Midbrain (tissue), 1 donor: ENCODE measurements at places on chromosomes 13 and 19.

DNA sequence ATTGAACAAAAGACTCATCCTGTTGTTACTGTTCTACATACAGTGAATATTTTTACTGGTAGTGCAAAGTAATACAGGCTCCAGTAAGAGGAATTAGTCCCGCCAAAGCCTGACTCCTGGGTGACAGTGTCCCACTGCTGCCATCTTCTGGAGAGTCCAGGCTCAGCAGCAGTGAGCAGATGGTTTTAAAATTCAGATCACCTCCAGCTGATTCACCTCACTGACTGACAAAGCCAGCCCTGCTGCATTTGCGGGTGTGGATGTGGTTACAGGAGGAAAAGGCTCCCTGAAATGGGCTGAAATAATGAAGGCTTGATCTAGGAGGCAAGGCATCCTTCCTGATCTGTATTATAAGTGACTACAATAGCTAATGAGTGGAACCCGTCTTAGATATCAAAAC, 18.3 kb downstream of the PABPC3 start:
- DNase-seq, result peak; percentile 84

GRCh38 chr19:51421229-51422052, 4.0 kb upstream of the SIGLEC10 start:
- no peak for DNase-seq

- DNase-seq, result peak; percentile 4
Measured at GRCh38 chr19:47032171-47032811, 12.7 kb downstream of the NPAS1 start.

- DNase-seq, result no peak
Measured at GRCh38 chr13:25692099-25692498, 320.3 kb downstream of the ATP8A2 start.

DNA sequence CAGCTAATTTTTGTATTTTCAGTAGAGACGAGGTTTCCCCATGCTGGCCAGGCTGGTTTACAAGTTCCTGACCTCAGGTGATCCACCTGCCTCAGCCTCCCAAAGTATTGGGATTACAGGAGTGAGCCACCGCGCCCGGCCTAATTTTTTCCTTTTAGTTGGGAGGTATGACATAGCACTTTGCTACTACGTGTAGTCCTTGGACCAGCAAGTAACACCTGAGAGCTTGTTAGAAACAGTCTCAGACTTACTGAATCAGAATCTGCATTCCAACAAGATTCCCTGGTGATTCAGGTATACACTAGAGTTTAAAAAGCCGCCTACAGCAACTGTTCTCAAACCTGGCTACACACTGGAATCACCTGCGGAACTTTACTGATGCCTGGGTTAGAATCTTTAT, 1.8 kb upstream of the FARP1 start:
- DNase-seq, result no peak

- DNase-seq, result no peak
Measured at GRCh38 chr13:53013113-53013512, 15.5 kb upstream of the OLFM4 start.

DNA sequence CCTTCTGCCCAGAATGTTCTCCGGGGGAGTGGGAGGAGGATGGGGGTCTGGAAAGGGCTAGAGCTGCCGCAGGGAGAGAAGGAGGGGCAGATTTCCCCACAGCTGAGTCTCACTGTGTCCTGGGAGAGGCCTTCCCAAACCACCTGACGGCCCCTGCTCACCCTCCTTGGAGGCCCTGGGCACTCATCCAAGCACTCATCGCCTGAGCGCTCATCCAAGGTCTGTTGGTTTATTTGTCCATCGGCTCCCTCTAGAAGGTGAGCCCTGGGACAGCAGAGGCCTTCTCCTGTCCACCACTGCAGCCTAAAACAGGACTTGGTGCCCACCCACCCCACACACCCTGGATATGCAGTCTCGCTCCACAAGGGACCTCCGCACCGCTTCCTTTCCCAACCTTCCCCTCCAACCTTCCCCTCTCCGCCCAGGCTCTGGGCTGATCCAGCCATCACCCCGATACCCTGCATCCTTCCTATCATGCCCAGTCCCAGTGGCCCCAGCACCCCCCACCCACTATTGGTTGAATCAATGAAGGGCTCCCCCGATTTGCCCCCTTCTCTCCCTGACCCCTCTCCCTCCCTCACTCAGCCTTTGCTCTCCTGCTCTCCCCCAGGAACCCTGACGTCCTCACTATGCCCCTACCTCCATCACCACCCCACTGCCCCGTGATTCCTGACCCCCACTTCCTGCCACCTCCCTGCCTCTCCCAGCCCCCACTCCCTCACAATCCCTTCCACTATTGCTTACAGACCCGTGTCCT, 1.7 kb downstream of the UBXN6 start:
- peak; percentile 41 for DNase-seq

- DNase-seq, result no peak
Measured at GRCh38 chr19:29796173-29796573, 15.6 kb upstream of the CCNE1 start.

GRCh38 chr19:52626915-52627314, 11.2 kb downstream of the ZNF83 start:
- DNase-seq, result no peak

DNA sequence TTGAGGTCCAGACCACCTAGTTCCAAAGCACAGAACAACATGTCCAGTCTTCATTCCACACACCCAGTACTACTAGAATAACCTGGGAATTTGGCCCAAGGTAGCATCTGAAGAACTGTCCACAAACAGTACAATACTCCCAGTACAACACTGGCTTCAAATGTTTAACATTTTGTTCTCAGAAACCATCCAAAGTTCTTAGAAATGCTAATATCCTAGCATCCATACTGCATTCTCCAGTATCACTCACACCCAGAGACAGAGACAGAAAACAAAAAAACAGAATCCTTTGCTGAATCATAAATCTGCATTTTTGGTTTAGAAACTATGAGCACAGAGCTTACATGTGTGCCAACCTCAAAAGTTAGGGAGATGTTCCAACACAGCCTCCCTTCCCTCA, 490.8 kb downstream of the FOXO1 start:
- DNase-seq, result no peak

GRCh38 chr19:45376045-45376724, 5.8 kb upstream of the ERCC2 start:
- no peak for DNase-seq

DNA sequence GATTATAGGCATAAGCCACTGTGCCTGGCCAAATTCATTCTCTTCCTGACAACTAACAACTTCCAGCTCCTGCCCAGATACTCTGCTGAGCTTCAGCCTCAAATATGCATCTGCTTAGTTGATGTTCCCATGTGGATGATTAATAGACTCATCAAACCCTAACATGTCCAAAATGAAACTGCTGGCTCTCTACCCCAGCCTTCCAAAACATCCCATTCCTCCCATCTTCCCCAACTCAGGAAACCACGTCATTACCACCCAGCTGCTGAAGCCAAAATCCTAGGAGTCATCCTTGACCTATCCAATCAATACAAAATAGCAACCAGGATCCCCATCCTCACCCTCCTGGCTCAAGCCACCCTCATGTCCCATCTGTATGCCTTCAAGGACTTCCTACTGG, 20.9 kb downstream of the POU2F2 start:
- no peak for DNase-seq

- DNase-seq, result no peak
Measured at GRCh38 chr19:2612619-2613249, 89.8 kb downstream of the GNG7 start.

- DNase-seq, result no peak
Measured at GRCh38 chr13:113794086-113794485, 35.1 kb downstream of the TMEM255B start.

DNA sequence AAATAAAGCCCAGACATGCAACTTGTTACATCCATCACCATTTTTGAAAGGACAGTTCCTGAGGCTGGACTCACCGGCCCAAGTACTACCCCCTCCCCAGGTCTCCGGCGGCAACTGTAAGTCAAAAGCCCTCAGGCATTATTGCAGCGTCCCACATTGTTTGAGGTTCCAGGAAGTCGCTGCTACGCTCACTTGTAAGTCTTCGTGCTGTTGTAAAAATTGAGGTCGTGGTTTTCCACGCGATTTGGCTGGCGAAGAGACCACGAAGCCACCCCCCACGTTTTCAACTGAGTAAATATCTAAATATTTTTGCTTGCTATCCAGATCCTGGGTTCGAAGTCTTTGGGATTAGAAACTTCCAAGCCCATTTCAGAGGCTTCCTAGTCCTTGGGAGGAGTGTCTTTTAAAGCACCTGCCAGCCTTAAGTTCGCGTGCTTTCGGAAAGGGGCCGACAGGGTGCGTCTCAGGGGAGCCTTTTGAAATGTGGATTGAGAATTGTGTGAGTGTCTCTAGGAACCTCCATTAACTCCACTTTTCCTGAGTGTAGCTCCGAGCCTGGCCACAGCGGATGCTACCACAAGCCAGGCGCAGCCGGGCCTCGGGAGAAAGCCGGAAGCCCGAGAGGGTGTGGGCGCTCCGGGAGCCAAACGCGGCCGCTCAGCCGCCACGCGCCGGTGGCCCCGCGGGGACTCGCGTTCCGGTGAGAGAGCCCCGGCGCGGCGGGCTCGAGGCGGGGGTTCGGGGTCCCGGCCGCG, 434 bp upstream of the FNDC3A start:
- peak; percentile 67 for DNase-seq

DNA sequence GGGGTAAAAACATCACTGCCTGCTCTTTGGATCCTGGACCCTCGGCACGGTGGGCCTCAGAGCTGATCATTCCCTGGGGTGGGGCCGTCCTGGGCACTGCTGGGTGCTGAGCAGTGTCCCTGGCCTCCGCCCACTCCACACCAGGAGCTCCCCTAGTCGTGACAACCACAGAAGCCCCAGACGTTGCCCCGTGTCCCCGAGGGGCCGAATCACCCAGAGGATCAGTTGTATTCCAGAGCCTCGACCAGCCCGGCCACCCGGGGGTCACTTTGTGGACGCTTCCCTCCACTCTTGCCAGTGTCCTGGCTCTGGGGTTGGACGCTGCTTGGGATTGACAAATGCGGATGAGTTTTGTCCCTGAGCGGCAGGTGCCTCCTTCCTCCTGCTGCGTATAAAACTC, 10.2 kb downstream of the C2CD4C start:
- no peak for DNase-seq

DNA sequence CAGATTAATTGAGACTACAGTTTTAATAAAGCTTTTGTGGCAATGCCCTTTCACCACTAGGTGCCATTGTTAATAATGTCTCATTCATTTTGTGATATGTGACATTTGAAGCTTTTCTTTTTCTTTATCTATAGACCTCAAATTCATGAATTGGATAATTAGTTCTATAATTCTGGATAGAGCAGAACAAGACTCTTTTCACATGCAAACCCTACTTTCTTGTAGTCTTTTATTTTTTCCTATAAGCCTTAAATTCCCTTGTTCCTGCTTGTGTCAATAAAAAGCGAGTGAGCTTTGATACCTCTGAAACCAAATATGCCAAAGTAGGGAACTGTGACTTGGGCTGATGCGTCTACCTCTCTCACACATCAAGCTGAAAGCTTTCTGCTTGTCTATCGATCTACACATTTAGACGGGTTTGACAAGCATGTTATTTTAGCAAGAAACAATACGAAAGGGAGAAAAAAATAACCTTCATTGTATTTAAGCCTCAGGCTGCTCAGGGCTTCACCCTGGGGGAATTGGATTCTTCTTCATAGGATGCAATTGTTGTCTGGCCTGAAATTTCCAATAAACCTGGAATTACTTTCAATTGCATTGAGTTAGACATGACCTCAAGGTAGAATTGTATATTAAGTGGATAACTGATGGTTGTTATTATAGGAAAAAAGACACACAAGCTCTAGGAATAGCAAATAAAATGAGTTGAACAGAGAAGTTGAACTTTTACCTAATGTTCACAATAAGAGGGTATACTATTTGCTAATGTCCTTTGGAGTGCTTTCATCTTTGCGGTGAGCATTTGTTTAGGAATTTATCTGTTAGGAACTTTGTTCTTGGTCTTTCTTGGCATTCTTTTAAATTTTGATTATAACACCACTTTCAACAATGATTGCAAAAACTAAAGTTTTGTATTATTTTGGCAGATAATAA, 1150.2 kb upstream of the PCDH9 start:
- no peak for DNase-seq

DNA sequence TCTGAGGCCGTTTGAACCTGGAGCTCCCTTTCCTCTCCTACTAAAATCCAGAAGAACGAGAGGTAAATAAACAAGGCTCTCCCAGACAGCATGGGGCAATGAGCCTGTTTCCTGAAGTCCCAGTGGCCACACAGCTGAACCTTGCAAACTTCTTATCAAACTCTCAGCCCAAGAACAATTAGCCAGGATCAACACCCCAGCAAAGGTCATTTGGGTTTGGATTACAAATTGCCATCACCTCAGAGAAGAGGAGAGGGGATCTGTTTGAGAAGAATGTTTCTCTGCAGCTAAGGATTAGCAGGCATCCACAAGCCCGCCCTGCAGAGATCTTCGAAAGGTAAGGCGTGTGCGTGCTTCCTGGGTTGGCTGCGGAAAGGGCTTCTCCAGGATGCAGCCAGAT, 201.9 kb upstream of the SOX1 start:
- no peak for DNase-seq

DNA sequence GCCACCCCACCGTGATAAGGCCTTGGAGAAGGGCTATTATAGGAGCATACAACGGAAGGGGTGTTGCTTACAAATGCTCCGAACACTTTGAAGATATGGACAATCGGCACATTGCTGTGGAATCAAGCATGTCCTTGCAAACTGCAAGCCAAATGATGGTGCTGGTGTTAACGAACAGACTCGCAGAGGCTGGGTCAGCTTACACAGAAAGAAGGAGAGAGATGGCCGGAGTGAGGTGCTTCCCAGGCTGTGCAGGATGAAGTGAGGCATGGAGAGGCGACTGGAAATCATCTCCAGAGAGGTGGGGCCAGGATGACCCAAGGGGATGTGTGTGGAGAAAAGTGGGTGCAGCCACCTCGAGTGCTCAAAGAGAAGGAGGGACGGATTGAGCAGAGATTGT, 42.2 kb downstream of the HSPH1 start:
- DNase-seq, result no peak

DNA sequence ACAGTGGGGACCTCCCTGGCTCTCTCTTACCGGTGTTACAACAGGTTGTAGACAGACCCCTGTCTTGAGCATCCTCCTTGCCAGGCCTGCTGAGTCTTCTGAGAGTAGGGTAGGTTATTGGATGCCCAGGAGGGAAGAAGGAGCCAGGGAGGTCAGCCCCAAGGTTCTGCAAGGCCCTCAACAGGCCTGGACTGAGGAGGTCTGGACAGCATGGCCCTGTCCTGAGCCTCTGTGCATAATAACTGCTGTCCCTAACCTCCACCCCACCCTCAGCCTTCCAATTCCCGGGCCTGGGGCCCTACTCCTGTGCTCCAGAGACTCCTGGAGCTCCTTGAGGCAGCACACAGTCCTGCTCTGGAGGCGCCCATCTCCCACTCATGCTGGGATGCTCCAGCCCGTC, 336 bp downstream of the CD22 start:
- no peak for DNase-seq

- DNase-seq, result no peak
Measured at GRCh38 chr13:50731400-50731799, 112.1 kb downstream of the DLEU7 start.

- no peak for DNase-seq
Measured at GRCh38 chr19:5254543-5254942, 86.1 kb downstream of the PTPRS start.

- DNase-seq, result no peak
Measured at GRCh38 chr13:110067355-110068175, 239.4 kb downstream of the COL4A1 start.
